ENCODE measurements at places on chromosomes 2 and 18.

DNA sequence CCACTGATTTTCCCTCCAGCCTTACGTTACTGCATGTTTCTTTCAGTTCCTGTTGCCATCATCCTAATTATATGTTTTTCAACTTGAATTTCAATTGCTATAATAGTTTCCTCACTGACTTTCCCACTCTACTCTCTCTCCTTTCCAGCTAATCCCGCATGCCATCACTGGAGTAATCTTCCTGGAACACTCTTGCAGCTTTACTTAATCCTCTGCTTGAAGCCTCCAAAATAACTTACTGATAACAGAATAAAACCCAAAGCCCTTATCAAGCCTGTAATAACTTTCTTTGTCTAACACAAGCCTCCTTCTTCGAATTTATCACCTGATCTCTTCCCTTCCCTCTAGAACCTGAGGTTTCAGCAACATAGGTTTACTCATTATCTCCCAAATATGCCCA is 237.3 kb downstream of the LTBP1 start:
- DNase-seq, result no peak

GRCh38 chr2:205296959-205297358 is 385.3 kb upstream of the NRP2 start:
- no peak for DNase-seq

GRCh38 chr2:235545339-235546150 is 51.7 kb downstream of the AGAP1 start:
- DNase-seq, result no peak

- DNase-seq, result peak; percentile 68
These were observed 116.0 kb downstream of the LIPG start for GRCh38 chr18:49677762-49678413.

DNA sequence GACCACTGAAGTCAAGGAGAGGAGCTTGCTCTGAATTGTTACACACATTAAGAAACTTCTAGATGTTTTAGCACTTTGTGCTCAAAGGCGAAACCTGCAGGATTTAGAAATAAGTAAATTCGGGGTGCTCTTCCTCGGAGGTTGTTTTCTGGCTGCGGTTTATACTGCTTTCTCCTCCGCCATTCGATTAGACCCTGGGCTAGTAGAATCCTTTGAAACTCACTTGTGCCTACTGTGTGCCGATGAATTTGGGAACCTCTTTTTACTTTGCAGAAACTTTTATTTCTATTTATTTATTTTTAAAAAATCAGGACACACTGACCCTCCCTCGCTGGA is 3.5 kb downstream of the MEIS1 start:
- DNase-seq, result no peak

Measured in NCI-H2171 (cell line).